ENCODE measurements at places on chromosomes 3 and 15. TPM values are rescaled to one million over a fixed set of nuclear protein-coding genes. Genes with fewer than 3 reads are reported as not detected.

Gene BTLA
- total RNA-seq: 0.80 TPM

Gene TOP2B
- total RNA-seq: 145 TPM

Gene SLC51B
- not detected for total RNA-seq

GRCh38 chr3:167481164-167481563 is 7.3 kb upstream of the SERPINI2 start:
- no peak overlapping the region for H3K4me3 ChIP-seq
- no peaks in the 10 kb centered on the region for H3K36me3 ChIP-seq
- DNase-seq: no peak
- H3K27me3 ChIP-seq: no peaks in the 10 kb centered on the region

DNA sequence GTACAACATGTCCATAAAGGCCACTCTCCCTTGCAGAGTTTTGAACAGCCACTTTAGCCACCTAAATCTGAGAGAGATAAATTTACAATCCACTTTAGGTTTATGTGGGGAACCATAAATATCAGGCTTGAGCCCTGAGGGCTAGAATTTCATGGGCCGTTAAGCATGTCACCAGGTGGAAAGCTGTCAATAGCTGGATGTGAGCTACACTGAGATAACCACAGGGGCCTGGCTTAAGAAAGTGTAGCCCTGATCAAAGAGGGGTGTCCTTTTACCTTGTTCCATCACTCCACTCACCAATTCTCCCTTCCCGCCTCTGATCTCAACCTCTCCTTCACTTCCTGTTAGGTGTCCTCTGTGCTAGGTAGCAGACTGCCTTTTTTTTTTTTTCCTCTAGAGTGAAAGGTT is 172.8 kb upstream of the ICE2 start:
- no peaks in the 10 kb centered on the region for H3K27me3 ChIP-seq
- H3K4me1 ChIP-seq: no peaks in the 10 kb centered on the region
- DNase-seq: no peak
- no peaks in the 10 kb centered on the region for H3K36me3 ChIP-seq
- no peak overlapping the region for H3K4me3 ChIP-seq

DNA sequence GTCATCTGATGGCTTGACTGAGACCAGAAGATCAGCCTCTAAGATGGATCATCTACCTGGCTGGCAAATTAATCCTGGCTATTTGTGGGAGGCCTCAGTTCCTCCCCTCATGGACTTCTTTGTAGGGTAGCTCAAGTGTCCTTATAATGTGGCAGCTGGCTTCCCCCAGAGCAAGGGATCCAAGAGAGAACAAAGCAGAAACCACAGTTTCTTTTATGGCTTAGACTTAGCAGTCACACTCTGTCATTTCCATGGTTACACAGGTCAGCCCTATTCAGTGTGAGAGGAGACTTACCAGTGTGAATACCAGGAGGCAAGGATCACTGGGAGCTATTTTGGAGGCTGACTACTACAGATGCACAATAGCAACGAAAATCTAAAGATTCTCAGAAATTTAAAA is 15.3 kb upstream of the ARL14 start:
- no peak overlapping the region for H3K4me3 ChIP-seq
- no peaks in the 10 kb centered on the region for H3K27me3 ChIP-seq
- H3K27ac ChIP-seq: no peak overlapping the region
- no peaks in the 10 kb centered on the region for H3K36me3 ChIP-seq

GRCh38 chr3:9241956-9242355 is 7.5 kb downstream of the SRGAP3 start:
- H3K4me1 ChIP-seq: no peaks in the 10 kb centered on the region
- DNase-seq: no peak
- no peaks in the 10 kb centered on the region for H3K36me3 ChIP-seq
- H3K4me3 ChIP-seq: no peak overlapping the region

DNA sequence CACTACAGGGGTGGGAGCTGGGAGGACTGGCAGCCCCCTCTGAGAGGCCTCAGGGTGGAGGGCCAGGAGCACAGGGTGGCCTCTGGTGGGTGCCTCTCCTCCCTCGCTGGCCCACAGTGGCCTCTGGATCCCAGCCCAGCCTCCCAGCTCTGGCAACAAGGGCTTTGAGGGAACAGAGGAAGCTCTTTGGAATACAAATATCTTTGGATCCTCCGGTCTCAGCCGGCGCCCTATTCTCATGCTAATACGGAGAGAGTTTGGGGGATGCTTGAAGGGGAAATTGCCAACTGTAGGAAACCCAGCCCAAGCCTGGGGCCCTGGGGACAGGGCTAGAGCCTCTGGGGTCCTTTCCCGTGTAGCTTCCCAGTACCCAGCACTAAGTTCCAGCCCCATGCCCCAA is 33.4 kb upstream of the INSYN1 start:
- H3K27ac ChIP-seq: no peak overlapping the region
- H3K36me3 ChIP-seq: no peaks in the 10 kb centered on the region
- H3K4me3 ChIP-seq: no peak overlapping the region
